ENCODE measurements at places on chromosomes 4 and X. TPM values are rescaled to one million over a fixed set of nuclear protein-coding genes. Genes with fewer than 3 reads are reported as not detected.

GRCh38 chrX:125203737-125204578 is 115.7 kb upstream of the TEX13C start:
- DNase-seq, result peak; percentile 76

DNA sequence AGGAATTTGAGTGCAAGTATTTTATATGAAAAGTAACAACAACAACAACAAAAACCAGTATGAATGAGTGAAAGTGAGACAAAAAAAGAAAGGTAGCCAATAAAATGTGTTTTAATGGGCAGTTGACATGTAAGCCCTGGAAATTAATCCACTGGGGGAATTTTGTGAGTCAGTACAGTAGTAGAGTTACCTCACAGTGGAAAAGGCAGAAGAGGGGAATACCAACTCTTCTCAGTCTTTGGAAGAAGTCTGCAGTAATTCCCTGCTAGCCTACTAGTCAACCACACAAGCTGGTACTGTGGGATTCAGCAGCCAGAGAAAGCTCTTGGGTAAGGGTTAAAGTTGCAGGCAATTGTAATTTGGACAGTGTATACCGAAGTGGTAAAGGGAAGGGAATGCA is 76.3 kb upstream of the IL15 start:
- no peak for DNase-seq

DNA sequence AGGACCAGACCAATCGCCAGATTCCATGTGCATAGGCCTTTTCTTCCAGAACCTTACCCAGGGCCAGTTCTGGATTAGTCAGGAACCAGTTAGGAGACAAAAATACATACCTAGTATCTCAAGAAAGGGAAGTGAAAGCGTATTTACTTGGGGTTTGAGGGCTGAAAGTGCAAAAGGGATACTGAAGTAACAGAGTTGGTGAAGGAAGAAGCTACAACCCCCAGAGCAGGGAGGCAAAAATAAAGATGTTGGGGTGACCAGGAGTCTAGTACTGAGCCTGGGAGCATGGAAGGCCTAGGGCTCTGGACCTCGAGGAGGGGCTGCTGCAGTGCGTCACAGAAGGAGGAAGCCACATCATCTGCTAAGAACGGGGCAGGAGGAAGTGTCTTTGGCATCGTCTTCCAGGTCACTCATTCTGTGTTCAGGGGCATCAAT is 38.3 kb downstream of the TKTL1 start:
- DNase-seq, result no peak

DNA sequence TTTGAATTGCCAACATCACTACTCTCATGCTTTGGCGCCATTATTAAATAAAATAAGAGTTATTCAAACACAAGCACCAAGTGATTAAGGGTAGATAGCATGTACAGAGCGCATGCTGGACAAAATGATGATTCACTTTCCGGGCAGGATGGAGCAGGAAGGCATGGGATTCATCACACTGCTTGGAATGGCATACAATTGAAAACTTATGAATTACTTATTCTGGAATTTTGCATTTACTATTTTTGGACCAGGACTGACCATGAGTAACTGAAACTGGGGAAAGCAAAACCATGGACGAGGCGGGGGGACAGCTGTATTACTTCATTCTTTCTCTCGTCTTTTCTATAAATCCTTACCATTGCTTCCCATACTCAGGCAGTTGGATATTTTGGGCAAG is 28.5 kb upstream of the FGF5 start:
- DNase-seq, result peak; percentile 93

DNA sequence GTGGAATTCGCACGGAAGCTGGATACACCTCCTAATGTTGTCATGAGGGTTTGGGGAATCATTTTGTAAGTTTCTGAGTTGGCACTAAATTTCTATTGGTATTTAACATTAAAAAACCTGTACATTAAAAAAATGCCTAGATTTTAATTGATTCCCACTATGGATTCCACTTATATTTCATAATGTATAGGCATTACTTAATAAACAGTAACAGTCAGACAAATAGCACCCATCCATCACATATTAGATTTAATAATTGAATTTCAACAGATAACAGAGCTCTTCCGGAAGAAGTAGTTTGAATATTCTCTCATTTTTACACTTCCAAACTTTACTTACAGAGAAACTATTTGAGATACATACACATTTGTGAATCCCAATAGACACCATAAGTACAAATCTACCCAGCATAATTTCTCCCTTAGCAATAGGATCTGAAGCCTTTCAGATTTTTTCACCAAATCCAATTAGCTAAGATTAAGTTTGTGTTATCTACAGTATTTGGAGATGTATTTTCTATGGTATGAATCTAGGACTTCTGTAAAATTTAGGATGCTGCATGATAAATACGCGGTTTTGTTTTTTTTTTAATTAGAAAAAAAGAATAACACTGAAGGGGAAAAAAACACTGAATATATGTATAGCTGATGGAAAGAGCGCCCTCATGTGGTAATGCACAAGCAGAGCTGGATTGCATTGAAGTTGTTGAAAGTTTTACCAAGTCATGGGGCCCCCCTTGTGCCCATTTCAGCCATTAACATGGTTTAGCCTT is 12.2 kb upstream of the ODAM start:
- peak; percentile 56 for DNase-seq

- peak; percentile 89 for DNase-seq
Measured at GRCh38 chrX:15988661-15989603, 134.3 kb upstream of the AP1S2 start.

DNA sequence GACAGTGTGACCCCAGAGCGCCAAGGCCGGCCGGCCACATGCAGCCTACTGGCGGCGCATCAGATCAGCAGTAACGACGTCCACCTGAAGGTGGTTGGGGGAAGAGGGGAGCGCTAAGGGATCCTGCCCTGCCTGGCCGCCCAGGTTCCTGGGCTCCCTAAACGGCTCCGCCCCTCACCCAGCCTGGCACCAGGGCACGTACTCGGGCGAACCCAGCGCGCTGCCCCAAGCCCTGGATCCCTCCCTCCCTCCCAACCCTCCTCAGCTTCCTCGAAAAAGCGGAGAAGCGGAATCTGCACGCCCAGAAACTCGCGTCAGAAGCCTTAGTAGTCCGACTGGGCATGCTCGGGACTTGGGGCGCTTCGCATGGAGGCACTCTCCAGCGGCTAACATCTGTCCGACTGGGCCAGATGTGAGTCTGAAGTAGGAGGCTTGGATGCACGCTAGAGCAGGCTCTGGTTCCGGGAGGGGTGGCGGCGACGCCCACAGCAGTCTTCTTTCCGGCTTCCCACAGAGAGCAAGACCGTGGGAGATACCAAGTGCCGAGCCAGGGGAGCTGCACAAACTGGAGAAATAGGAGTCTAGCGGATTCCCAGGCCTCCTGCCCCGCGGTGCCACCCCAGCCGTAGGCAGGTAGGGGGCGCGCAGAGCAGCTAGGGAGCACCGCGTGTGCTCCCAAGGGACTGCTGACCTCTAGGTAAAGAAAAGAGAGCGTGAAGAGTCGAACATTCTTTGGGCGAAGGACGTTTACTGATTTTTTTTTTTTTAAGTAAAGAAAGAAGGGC is 114.3 kb upstream of the TEX13C start:
- DNase-seq, result peak; percentile 85

DNA sequence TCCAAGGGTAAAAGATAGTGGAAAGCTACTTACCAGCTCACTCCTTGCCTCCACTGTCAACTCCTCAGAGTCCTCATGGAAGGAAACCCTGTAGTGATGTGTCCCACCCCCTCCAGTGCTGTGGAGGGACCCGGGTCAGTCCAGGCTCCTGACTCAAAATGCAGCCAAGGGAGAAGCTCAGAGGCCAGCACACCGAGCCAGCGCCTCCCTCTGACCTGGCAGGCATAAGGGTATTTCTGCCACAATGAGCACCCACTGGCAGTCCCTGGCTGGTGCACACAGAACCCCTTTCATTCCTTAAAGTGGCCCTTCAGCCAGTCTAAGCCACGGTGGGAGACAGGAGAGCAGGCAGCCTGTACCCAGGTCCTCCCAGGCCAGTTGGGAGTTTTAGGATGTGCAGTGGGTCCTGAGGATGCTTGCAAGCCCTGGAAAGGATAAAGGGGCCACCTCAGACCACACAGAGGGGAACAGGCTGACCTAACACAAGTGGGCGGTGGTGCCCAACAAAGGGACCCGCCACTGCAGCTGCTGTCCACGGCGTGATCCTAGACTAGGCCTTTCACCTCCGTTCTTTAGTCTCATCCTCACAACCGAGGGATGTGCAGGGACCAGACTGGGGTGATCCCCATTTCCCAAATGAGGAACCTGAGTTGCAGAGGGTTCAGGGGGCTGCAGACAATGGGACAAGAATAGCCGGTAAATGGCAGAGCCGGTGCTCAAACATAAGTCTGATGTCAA is 5.7 kb downstream of the JAKMIP1 start:
- DNase-seq, result no peak

GRCh38 chrX:65575022-65575421 is 40.4 kb upstream of the LAS1L start:
- no peak for DNase-seq

The EXOC1L gene
- not detected for total RNA-seq

The SPP1 gene
- 30.6 TPM for total RNA-seq

The VCX3A gene
- 0.27 TPM for total RNA-seq

Measured in HT1080 (cell line).